ENCODE measurements at places on chromosomes 1 and 21. TPM values are rescaled to one million over a fixed set of nuclear protein-coding genes. Genes with fewer than 3 reads are reported as not detected.

CYP4A22 gene
- total RNA-seq, result not detected

NBPF12 gene
- 7.3 TPM for total RNA-seq

S100A7 gene
- not detected for total RNA-seq

B3GALT2 gene
- total RNA-seq, result not detected

OR2AK2 gene
- total RNA-seq, result not detected

DNA sequence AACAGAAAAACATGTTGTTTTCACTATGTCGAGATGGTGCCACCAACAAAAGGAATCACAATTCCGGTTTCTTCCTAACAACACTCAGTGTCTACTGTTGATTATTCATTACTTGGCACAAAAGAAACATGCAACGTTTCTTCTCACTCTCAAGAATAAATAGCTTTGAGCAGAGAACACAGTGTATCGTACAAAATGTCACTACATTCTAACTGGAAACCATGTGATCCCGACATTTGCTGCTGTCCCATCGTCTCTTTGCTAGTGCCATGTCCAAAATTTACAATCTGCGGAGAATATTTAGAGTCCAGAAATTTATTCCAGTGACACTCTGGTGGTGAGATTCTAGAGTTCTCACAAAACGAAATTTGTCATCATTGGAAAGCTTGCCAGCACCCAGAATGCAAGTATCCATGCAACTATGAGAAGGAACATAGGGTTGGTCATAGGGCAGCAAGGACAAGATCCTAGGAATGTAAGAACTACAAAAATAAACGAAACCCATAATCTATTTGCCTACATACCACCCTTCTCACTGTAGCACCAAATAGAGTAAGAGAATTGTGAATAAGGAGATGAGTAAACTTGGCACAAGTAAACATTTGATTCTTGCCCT, 505.1 kb downstream of the LTN1 start:
- H3K27ac ChIP-seq, result no peak overlapping the region
- no peak overlapping the region for H3K4me3 ChIP-seq
- no peaks in the 10 kb centered on the region for H3K36me3 ChIP-seq
- no peak for DNase-seq

DNA sequence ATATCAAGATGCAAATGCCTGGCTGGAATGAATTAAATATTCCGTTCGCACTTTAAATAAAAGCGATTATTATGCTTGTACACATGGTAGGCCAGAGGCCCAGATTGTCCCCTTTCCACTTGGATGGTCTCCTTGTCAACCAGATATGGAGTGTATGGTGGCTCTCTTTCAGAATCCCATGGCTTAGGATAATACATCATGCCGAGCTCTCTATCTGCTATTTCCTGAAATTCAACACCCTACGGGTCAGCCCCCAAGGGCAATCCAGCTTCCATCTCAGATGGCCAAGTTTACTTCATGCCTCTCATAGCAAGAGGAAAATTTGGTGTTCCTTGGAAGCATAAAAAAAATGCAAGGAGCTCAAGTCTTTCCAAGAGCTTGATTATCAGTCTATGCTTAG, 25.4 kb upstream of the FMO1 start:
- no peak overlapping the region for H3K27ac ChIP-seq
- no peaks in the 10 kb centered on the region for H3K36me3 ChIP-seq
- H3K4me1 ChIP-seq, result no peaks in the 10 kb centered on the region
- H3K4me3 ChIP-seq, result no peak overlapping the region
- no peak for DNase-seq
- H3K27me3 ChIP-seq, result no peaks in the 10 kb centered on the region

GRCh38 chr1:193540511-193540910, 354.1 kb upstream of the B3GALT2 start:
- no peak for DNase-seq
- H3K36me3 ChIP-seq, result no peaks in the 10 kb centered on the region
- H3K27me3 ChIP-seq, result no peaks in the 10 kb centered on the region

GRCh38 chr1:46547481-46548383, 3.7 kb downstream of the KNCN start:
- H3K27ac ChIP-seq, result no peak overlapping the region
- H3K4me3 ChIP-seq, result no peak overlapping the region
- DNase-seq, result no peak
- H3K27me3 ChIP-seq, result peaks cover 12% of the 10 kb centered on the region

GRCh38 chr1:11466416-11466815, 12.5 kb upstream of the DISP3 start:
- no peaks in the 10 kb centered on the region for H3K36me3 ChIP-seq
- H3K27me3 ChIP-seq, result peaks cover 3% of the 10 kb centered on the region
- DNase-seq, result no peak
- no peaks in the 10 kb centered on the region for H3K4me1 ChIP-seq

DNA sequence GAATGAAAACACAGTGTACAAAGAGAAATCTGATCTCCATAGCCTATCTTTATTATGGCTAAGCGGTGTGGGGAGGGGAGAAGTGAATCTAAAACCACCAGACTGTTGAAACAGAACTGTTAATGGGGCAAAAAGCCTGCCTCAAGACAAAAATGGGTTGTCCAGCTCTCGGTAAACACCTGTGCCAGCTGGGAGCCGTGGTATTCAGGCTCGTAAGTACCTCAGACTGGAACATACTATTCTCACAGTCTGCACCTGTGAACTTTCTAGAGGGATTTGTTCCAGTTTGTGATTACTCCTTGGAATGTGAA, 42.7 kb upstream of the ATP1A1 start:
- H3K27ac ChIP-seq, result no peak overlapping the region
- H3K4me1 ChIP-seq, result peaks cover 8% of the 10 kb centered on the region
- DNase-seq, result no peak
- H3K4me3 ChIP-seq, result no peak overlapping the region
- no peaks in the 10 kb centered on the region for H3K27me3 ChIP-seq

- no peak for DNase-seq
- H3K27ac ChIP-seq, result no peak overlapping the region
- peaks cover 30% of the 10 kb centered on the region for H3K36me3 ChIP-seq
- H3K4me1 ChIP-seq, result peaks cover 17% of the 10 kb centered on the region
These were observed 19.7 kb downstream of the VASH2 start for GRCh38 chr1:212970085-212970484.

DNA sequence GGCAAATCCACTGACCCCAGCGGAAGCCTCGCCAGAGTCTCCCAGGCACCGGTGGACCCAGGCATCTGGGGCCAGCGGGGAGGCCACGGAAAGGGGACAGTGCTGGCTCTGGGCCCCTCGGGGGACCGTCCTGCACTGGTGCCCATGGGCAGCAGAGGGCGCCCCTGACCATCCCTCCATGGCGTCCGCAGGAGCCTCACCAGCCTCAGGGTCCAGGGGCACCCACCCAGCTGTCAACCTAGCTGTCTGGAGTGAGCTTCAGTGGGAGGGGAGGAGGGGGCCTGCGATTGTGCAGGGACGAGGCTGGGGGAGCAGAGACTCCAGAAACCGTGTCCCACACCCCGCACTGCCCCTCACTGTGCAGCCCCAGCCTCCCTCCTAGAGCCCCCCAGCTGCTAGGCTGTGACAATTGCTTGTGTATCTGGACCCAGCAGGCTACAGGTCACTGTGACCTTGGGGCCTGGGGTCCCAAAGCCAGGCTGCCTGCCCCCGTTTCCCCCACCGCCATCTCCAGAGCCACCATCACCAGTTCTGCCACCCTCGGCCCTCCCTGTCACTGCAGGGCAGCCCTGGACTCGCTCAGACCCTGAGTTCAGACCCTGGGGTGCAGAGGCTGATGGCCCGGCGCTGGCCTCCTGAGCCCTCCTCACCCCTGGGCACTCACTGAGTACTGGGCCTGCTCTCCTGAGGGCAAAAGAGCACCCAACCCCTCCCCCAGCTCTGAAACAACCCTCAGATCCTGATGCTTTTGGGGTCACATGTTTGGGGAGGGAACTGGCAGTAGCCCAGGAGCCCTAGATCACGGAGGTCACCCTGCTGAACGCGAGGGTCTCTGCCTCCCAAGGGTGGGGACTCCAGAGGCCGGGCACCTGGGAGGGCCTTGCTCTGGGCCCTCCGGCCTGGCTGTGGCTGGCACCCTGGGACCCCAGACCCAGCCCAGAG, 10.6 kb upstream of the COL6A1 start:
- H3K4me1 ChIP-seq, result peaks cover 8% of the 10 kb centered on the region
- no peaks in the 10 kb centered on the region for H3K36me3 ChIP-seq
- no peak overlapping the region for H3K27ac ChIP-seq
- DNase-seq, result no peak

DNA sequence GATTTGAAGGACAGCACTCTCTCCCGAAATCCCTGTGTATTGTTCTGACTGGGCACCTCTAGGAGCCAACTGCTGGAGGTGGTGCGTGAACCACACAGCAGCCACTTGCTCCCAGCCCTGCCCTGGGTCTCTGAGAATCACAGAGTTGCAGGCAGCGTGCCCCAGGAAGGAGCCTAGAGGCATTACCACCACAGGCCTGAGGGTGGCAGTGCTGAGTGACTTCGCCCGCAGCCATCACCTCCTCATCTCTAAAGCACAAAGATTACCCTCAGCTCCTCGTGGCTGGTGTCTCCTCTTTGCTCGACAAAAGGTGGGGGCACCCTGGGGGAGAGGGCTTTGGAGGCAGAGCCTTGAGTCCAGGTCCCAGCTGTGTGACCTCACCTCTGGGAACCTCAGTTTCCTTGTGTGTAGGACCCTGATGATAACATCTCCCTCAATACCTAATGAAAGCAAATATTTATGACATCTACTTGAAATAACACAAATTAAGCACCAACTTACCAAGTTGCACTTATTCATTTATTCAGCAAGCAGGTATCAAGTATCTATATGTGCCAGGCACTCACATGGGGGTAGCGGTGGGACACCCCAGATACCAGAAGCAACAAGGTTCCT, 86.3 kb downstream of the VWA5B1 start:
- no peak for DNase-seq
- H3K4me3 ChIP-seq, result no peak overlapping the region
- no peaks in the 10 kb centered on the region for H3K36me3 ChIP-seq
- peaks cover 4% of the 10 kb centered on the region for H3K4me1 ChIP-seq
